Brain (organoid and tissue), 16 donors: ENCODE measurements at places on chromosomes 1 and 21. TPM values are rescaled to one million over a fixed set of nuclear protein-coding genes. Genes with fewer than 3 reads are reported as not detected.

DNA sequence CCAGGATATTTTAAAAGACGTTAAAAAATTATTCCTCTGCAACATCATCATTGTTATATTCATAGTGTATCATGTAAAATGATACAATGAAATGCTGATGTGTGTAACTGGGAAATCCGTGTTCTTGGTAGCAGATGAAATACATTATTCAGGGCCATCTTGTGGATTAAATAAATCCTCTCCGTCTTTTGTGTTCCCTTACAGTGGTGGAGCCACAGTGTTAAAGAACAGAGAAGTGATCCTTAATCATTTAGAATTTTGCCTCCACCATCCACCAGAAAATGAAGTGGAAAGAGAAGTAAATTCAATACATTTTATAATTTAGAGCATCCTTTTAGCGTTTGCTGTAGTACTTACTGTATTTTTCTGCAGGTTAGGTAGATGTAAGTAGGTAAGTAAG lies 1.3 kb downstream of the DYRK3 start:
- DNase-seq, result peak; percentile 7

The CSTB gene
- 63.4 TPM for polyA plus RNA-seq

DNA sequence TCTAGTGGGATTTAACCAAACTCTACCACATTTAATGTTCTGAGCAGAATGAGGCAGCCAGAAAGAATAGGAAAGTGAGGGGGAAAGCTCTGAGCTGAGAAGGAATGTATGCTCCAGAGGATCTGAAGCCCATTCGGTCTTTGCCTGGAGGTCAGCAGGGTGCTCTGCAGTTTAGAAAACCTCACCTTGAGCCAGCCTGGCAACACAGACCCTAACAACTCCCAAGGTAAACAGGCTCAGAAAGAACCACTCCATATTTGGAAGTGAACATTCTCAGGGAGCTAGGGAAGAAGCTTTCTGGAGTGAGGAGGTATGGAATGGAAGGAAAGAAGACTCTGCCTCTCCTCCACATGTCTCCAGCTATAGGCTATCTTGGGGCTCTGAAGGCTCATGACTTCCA lies 398.8 kb downstream of the SEC16B start:
- no peak for DNase-seq

DNA sequence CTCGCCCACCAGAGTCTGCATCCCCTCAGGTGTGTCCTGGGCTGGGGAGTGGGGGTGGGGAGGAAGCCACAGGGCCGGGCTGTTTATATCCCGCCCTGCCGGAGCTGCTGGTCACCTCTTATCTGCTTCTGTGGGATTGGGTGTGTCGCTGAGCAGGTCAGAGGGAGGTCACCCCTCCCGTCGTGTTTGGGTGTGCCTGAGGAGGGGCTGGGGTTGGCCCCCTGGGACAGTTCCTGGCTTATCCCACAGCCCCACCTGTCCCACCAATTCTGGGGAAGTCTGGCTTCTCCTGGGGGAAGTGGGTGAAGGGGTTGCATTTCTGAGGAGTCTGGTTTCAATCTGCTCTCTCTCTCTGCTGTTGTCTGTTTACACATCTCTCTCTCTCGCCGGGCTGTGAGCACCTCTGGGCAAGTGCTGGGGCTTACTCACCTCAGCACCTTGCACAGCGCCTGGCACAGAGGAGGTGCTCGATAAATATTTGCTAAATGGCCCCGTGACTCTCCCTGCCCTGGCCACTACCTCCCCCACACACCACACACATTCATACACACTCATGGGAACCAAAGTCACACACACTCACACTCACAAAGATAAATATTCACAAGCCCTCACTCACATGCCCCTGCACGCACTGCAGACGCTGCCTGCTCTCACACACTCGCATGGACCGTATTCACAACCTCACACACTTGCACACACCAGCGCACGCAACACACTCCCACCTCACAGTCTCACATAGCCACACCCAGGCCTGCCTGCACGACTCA lies 8.3 kb downstream of the ELF3 start:
- no peak for DNase-seq

The ATP6V0B gene
- polyA plus RNA-seq, result 273 TPM

The CLDN14 gene
- not detected for polyA plus RNA-seq

DNA sequence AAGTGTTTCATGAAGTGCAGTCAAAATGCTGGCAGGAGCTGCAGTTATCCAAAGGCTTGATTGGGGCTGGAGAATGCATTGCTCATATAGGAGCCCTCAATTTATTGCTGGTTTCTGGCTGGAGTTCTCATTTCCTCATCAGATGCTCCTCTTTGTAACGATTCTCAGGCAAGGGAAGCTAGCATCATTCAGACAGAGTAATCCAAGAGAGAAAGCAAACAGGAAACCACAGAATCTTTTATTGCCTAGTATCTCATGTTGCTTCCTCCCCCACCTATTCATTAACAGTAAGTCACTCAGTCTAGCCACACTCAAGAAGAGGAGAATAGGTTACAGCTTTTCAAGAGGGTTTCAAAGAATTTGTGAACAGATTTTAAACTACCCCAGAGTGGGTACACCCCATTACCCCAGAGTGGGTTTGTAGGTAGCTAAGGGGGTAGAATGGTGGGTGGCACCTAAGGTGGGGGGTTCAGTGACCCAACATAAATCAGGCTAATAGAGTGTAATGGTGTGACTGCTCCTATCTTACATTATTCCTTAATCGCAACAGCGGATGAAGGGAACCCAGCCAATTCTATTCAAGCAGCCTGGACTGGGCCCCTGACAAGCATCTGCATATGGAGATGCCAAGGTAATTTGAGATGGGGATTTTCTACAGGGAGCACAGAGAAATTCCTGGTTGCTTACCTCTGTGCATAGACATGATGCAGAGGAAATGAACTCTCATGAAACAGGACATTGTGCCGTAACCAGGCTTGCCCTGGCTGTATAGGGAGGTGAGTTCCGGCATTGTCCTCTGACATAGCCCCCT lies 67.1 kb downstream of the KCNJ15 start:
- DNase-seq, result no peak

GRCh38 chr1:6171548-6172124 lies 8.5 kb downstream of the CHD5 start:
- DNase-seq, result no peak

- no peak for DNase-seq
These were observed 282.7 kb downstream of the HMCN1 start for GRCh38 chr1:186016856-186017255.

GRCh38 chr1:51954783-51955182 lies 35.7 kb downstream of the RAB3B start:
- no peak for DNase-seq

The TRABD2B gene
- 0.17 TPM for polyA plus RNA-seq

The CFHR5 gene
- not detected for polyA plus RNA-seq

The CFHR3 gene
- polyA plus RNA-seq, result not detected
